ENCODE measurements at places on chromosomes 12 and 14.

- no peak for DNase-seq
Measured at GRCh38 chr14:67934087-67934486, 114.5 kb downstream of the RAD51B start.

DNA sequence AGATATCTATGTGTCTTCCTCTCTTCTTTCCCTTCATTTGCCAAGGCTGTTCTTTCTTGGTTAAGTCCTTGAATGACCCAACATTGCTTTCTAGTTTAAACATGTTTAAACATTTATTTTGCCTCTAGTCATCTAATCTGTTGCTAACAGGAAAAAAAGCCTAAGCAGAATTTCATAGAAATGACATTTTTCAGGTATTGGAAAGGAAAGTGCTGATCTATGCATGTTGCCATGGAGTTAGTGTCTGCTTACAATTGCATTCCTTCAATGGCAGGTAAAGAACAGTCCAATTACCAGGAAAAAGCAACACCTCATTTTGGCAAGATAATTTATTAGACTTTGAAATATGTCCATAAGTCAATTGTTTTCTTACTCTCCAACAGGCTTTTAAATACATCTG, 21.5 kb upstream of the SLC2A13 start:
- no peak for DNase-seq

DNA sequence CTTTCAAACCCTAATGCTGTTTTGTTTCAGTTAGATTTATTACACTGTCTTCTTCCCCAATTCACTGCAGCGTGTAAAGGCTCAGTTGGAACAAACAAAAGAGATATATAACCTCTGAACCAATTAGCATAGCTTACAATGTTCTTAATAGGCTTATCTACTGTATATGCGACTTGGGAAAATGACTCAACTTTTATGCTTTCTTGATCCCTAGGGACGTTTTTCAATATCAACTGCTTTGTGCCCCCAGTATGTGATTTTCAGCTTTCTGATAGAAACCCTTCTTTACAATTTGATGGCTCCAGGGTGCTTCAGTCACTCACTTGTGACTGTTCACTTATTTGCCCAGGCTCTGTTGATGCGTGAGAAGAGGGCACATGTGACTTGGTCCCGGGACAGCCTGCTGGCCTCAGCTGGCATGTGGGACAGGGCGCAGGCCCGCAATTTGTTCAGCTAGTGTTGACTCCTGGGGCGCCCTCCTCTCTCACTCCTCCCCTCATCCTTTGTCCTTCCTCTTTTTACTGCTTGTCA, 107.1 kb downstream of the TMTC2 start:
- no peak for DNase-seq

DNA sequence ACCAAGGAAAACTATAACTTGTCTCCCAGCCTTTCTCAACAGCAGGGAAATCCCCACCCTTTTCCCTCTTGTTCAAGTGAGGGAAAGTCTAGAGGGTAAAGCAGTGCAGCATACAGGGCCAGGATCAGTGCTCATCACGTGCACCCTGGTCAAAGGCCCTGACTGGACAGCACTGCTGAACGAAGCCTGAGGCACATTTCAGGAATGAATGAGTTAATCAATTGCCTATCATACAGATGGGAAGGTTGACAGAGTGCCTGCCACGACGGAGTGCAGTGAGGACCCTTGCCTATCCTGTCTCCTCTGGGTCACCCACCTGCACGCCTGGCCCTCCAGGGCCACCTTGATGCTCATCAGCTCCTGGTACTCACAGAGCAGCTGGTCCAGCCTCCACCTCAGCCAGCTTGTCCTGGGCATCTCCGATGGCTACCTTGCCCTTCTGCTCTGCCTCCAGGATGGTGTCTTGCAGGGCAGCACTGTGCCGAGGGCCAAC, 11.7 kb upstream of the KRT73 start:
- no peak for DNase-seq

GRCh38 chr12:1838205-1838993, 18.0 kb downstream of the LRTM2 start:
- DNase-seq: no peak

GRCh38 chr12:96743606-96744005, 163.5 kb upstream of the NEDD1 start:
- no peak for DNase-seq

GRCh38 chr12:13258197-13258596, 61.7 kb downstream of the EMP1 start:
- DNase-seq: no peak

- DNase-seq: no peak
Measured at GRCh38 chr12:72010356-72010755, 71.7 kb downstream of the TPH2 start.

DNA sequence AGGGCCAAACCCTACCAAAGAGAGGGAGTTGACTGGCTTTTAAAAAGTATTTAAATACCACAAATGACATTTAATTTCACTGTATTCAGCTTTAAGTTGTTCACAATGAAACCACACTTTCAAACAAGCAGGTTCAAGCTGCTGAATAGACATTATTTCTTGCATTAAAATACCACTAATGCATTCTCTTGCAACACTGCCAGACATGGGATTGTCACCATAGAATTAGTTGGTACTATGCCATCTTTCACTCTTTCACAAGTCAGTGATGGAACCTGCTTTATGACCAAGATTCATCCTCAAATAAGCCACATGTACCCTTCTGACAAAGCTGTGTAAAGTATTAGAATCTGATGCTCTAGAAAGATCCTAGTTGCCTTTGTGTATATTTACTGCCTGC, 239.4 kb downstream of the PAWR start:
- DNase-seq: no peak

DNA sequence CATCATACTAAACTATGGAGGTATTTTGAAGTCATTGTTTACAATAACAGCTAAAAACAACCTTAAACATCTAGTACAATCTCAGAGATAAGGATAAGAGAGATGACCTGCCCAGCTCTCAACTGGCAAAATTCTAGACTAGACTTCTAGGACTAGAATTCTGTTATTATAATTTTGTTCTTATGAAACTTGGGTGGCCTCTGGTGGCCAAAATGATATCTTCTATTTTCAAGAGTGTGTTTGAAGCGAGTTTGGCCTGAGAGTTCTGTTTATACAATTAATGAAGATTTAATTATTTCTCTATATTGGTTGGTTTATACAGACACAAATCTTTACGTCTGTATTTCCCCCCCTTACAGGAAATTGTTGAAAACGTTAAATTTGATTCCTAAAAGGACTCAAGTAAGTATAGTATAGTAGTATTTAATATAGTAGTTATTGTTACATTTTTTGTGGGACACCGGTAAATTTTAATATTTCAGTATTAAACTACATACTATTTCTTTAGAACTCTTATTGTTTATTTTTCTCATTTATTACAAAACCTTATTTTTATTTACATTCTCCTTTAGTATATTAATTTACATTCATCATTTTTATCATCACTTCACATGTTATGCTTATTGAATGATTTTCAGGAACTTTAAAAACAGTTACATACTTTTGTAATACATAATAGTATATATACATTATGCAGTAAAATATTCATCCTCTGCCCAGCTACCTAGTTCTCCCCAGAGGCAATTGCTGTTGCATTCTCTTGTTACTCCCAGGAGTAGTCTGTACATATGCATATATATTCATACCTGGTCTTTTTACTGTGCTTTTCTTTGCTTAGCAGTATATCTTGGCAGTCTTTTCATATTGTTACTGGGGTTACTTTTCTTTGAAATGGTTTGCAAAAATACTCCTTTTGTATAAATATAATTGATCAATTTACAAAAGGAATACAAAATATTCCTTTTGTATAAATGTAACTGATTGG, 6.6 kb downstream of the PPHLN1 start:
- DNase-seq: no peak

DNA sequence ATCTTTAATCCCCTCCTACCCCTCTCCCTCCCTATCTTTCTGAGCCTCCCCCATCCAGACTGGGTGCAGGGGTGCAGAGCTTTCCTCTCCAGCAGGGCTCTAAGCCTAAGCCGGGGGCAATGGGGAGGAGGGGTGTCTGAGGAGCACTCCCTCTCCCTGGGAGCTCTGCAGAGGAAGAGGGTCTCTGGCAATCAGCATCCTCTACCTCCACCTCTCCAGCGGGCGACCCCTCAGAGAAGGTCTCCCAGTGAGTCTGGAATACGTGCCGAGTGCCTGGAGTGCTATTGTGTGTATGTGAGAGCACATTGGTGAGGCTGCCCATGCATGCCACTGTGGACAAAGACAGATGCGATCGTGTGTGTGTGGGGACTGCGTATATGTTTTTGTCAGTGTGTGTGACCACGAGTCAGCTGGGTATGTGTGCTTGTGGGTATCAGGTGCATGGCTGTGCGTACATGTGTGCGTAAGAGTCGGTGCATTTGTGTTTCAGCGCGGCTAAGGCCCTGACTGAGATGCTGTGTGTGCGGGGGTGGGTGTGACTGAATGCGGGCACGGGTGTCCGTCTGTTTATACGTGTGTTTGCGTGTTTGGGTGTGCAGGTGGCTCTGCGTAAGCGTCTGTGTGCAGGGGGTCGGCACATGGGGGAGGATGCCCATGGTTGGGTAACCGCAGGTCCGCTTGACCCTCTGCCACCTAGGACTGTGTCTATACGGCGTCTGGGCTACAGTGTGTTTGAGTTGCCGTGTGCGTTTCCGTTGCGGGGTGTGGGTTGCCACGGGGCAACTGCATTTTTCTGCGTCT, 905 bp upstream of the DLK1 start:
- no peak for DNase-seq

GRCh38 chr12:50924131-50924438, 28.3 kb upstream of the HIGD1C start:
- DNase-seq: no peak

GRCh38 chr14:33569821-33570687, 380.8 kb downstream of the EGLN3 start:
- DNase-seq: no peak
